ENCODE measurements at places on chromosomes 3 and 15.

GRCh38 chr3:48466386-48467109 is 20.0 kb downstream of the ATRIP start:
- DNase-seq, result no peak

- no peak for DNase-seq
These were observed 18.8 kb downstream of the ATP11B start for GRCh38 chr3:182812123-182812522.

GRCh38 chr3:143654906-143655305 is 193.4 kb downstream of the SLC9A9 start:
- DNase-seq, result no peak

GRCh38 chr3:18717598-18717997 is 292.5 kb upstream of the SATB1 start:
- DNase-seq, result no peak

- no peak for DNase-seq
These were observed 108.0 kb downstream of the BBX start for GRCh38 chr3:107630779-107631178.

DNA sequence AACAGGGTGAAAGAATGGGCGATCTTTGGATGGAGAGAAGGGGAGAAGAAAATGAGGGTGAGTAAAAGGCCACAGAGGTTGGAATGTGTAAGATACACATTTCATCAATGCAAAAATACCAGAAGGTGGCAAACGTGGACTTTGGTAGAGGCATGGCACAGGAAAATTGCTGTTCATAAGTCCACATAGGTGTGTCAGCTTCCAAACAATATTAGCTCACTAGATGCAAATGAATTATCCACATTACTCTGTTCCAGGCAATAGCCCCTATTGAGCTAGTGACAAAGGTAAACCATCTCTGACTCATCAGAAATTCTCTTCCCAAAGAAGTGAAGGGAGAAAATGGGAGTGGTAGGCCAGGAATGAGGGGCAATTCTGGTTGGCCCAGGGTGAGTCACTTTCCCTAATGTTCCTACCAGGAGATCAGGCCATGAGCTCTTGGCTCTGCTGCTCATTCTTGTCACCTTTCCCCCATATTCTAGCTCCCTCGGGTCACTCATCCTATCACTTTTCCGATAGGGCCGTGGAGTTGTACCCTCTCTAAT is 19.9 kb downstream of the ACKR2 start:
- DNase-seq, result no peak

- no peak for DNase-seq
These were observed 73.8 kb upstream of the TJP1 start for GRCh38 chr15:29896062-29896461.

DNA sequence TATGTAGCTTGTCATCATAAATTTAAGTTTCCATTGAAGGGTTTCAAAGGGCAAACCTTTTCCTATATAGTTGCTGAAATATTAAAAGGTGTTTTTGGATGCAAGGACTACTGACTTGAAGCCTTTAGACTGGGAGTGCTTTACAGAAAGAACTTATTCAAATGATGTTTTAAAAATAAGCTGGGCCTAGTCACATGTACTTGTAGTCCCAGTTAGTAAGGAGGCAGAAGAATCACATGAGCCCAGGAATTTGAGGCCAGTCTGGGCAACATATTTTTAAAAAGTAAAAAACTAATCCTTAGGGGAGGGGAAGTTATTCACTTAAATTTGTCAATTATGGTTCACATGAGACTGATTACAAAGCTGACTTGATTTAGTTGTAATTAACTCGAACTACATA is 65.0 kb downstream of the SMARCC1 start:
- no peak for DNase-seq

DNA sequence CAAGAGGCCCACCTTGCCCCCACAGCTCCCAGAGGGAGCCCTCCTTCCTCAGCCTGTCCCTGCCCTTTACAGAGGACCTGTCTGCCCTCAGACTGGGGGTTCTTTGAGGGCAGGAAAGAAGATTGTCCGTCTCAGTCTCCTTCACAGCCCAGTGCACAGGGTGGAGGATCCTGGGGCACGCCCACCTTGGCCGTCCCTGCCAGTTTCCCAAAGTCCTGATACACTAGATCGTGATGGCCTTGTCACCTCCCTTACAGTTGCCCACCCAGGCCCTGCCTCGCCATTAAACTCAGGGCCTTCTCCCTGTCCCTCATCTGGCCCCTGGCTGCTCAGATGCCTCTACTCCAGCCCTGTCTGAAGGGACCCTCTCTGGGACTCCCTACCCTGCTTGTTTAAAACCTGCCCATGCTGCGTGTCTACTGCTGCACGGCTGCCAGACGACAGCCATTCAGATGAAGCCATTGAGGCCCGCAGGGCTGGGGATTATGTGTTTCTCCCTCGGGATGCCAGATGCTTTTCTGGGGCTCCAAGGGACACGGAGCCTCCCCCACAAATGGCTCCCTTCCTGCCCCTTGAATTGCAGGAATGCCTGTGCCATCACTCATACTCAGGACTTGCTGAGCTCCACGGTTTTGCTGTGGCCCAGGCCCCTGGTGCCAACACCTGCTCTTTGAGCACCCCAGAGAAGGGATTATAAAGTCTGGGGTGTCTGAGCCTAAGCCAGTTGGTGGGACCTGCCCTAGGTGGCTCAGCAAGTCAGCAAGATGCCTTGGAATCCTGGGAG is 27.8 kb downstream of the ACSBG1 start:
- no peak for DNase-seq

DNA sequence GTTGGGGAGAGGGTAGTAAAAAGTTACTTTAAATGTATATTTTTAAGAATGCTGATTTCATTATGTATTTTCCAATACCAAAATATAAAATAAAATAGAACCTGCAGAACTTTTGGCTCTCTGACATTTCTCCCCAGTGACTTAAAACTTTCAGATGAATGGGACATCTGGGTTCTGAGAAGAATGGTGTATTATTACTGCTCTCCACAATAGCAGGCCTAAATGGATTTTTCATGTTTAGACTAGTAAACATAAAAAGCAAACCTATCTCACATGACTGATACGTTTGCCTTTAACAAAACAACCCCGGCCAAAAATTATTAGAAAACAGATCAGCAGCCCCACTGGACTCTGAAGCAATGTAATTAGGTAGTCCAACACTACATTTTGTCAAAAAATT is 73.8 kb downstream of the FHIT start:
- no peak for DNase-seq

DNA sequence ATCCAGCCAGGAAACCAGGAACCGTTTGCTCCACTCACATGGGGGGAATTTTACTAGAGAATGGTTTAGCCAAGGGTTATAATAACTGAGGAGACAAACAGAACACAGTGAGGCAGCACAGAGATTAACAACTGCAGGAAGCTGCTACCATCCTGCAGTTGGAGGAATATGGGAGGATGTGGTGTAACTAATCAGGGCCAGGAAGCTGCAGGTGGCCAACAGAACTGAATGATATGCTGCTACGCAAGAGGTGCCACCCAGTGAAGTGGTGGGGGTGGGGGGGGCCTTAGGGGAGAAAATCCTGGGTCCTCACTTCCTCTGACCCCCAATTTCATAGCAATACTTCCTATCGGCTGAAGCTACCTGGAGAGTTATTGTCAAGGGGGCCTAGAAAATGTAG is 306.4 kb upstream of the STT3B start:
- no peak for DNase-seq

- DNase-seq, result no peak
These were observed 11.1 kb downstream of the ZBTB11 start for GRCh38 chr3:101665851-101666250.

DNA sequence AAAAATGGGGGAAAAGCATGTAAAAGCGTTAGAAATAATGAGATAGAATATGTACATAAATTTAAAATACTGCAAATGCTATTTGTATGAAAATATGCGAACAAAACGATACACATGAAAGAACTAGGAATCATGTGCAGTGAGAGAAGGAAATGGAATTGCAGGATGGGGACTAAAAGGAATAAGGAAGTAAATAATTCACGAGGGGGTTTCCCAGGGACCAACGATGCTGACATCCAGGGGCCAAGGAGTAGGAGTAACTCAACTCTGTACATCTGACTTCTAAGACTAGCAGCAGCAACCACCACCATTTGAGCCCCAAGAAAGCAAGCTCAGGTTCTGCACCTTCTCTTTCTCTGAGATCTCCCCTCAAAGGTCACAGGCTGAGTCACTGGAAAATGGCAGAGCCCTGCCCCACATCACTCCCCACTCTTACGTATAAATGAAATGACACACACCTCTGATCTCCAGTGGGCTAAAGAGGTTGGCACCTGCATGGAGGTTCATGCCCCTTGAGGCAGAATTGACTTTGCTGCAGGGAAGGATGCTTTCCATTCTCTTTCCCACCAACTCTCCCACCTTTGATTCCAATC is 100.0 kb upstream of the DLG1 start:
- no peak for DNase-seq

DNA sequence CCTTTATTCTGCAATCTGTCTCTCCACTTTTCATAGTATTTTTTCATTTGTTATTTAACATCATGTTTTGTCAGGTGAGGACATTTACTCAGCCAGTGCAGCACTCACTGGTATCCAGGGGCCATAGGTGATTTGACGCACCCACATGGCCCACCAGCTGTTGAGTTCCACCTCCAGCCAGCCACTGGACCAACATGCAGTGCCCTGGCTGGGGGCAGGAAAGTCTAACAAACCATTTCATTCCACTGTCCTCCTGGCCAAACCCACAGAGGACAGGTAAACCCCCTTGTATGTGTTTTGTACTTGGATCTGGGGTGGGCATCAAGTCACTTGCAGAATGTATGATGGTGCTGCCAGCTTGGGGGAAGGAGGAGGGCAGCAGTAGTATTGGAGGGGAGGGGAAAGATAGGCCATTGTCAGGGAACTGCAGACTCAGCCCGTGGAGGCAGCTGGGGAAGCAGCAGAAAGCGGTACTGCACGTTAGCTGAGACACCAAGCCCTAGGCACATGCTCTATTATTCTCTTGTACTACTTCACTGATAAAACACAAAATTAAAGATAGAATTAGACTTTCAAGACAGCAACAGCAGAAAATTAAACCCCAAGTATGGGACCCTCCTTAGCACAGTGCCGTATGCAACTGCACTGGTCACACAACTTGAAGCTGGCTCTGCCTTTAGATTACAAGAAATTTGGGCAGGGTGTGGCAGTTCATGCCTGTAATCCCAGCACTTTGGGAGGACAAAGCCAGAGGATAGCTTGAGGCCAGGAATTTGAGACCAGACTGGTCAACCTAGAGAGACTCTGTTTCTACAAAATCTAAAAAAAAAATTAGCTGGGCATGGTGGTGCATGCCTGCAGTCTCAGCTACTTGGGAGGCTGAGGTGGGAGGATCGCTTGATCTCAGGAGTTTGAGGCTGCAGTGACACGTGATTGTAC is 15.4 kb upstream of the RPL24 start:
- no peak for DNase-seq

DNA sequence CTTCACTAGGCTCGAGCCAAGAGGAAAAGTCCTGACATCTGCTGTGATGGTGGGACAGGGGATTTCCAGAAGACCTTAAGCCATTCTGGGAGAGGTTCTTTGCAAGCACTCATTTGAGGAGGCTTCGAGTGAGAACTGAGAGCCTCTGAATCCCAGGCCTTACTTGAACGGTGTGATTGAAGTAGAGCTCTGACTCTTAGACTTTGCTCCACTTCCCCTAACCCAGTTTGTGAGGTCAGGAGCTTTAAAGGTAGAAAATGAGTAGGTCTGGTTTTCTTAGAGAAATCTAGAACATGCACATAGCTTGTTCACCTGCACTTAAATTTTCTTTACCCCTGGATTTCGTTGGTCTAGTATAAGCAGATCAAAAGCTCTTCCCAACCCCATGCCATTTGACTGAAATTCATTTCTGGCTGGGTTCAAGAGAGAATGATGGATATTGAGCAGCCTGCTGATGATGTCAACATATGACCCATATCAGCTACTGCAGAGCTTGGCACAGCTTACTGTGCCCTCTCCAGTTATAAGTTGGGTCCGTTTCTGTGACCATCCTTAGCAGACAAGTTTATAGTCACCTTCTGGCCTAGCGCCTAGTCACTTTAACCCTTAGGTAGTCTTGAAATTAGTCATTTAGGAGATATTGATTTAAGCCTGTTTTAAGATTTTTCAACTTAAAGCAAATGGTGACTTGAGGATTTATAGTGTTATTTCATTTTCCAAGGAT is 229.2 kb upstream of the CHRM5 start:
- no peak for DNase-seq

DNA sequence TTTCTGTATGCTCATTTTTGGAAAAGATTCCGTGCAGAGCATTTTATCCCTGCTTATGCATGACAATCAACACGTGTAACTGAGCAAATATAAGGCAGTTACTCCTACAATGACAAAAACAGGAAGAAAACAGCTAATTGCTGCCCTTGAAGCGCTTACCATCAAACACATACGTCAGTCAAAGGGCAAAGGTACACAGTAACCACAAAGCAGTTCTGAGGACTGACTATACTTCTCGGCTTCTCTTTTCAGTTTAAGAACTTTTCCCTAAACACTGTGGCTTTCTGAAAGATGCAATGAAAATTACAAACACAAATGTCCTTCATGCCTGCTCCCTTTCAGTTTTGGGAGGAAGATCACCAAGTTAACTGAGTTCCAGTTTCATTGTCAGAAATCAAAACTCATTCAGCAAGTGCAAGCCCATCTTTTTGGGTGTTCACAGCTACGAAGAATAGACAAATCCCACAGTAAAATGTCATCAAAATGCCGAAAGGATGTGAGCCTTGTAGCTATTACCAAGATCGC is 602.8 kb downstream of the FOXP1 start:
- DNase-seq, result no peak

DNA sequence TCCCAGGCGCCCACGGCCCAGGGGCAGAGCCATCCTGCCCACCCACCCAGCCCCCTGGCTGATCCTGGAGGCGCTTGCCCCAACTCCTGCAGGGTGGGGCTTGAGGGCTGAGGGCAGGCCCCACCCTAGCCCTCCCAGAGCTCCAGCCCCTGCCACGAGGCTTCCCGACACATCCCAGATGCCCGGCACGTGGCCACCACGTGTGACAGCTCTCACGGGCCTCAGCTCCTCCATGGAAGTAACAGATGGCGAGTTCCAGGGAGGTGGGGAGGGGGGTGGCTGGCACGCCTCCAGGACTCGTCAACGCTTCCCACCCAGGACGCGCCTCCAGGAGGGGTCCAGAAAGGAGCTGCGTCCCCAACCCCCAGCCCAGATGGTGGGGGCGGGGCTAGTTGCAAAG is 29.1 kb downstream of the PLXND1 start:
- DNase-seq, result no peak
